ENCODE measurements at places on chromosomes 5 and 9.

GRCh38 chr5:65070026-65070425, 301.3 kb downstream of the CWC27 start:
- no peak for DNase-seq

DNA sequence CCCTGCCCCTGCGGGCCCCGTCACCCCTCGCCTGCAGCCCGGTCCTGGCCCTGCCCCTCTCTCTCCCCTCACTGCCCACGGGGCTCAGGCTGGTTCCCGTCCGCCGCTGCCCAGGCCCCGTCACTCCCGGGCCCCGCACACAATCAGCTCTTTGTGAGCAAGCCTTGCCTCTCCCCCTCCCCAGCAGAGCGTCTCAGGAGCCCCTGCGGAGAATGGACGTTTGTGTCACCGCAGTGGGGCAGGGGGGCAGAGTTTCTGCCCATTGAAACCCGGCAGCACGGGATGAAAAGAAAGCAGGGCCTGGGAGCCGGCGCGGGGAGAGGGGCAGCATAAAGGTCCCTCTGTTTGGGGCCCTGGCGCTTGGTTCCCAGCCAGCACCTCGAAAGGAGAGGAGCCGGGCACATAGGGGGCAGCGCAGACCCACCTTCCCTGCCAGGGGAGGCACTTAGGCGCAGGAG, 13.5 kb upstream of the NUP214 start:
- peak; percentile 68 for DNase-seq

DNA sequence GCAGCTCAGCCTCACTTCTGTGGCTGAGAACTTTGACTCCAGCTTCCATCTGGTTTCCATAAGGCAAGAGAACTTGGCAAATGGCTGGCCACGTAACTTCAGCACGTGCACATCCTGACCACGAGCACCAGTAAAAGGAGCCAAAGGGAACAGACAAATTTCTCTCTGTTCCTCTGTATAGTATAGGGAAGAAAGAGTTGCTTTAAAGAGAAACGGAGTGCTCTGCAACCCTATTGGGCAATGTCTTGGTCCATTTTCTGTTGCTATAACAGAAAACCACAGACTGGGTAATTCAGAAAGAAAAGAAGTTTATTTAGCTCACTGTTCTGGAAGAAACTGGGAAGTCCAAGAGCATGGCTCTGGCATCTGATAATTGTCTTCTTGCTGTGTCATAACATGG, 558.7 kb downstream of the ACTL7B start:
- no peak for DNase-seq

DNA sequence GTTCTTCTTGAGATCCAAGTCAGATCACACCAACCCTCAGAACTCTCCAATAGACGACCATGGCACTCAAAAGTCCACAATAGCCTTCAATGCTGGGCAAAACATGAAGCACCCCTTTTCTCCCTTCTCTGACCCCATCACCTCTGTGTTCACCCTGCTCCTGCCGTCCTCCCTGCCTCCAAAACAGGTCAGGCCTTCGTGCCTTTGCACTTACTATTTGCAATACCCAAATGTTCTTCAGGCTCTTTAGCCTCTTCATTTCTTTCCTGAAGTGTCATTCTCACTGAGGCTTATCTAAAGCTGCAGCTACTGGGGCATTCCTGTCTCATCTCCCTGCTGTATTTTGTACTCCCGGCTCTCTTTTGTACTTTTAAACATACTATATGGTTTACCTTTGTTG, 2.0 kb upstream of the ROPN1L start:
- no peak for DNase-seq

DNA sequence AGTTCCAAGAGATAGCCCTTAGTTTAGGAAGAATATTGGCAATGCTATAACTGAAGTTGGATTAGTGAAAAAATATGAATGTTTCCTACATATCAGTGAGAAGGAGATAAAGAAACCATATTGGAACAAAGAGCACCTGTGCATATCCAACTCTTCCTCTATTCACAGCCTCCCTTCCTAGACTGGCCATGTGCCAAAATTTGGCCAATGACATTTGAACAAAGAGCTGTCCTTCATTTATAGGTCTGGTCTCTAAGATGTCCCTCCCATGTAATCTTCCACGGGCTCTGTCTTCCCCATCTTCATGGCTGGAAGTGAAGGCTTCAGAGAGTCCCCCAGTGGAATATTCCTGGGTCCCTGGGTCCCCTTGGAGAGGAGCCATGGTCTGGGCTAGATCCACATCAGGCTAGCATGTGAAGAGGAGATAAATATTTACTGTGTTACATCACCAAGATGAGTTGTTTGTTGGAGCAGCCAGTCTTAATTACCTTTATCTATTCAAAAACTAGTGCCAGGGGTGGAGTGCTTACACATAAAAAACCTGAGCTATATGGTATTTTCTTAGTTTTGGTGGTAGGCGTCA, 190.0 kb upstream of the S1PR3 start:
- no peak for DNase-seq

DNA sequence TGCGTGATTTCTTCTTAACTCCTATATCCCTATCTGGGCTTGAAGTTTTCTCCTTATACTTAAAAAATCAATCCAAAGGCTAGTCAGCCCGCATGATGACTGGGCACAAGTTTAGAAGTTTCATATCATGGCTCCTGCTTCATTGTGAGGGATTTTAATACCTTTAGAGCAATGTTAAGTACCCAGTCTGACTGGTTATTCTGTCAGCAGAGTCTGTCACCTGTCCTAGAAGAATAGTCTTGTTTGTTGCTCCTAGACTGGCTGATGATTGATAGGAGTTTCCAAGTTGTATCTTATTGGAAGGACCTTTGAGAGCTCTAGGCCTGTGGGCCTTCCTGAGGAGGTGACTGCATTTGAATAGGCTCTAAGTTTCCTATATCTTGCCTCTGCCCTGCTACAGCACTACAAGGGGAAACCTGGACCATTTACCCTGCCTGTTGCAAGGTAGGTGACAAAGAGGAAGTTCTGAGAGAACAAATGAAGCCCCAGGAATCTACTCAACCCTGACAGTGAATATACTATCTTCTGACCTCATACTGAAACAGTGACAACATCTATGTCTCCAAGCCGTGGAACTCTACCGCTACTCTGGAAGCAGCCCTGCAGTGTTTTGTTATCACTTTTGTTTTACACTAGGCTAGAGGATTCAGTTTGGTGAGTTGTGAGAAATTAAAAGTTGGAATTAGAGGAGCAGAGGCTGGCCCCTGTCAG, 66.5 kb downstream of the F2RL2 start:
- DNase-seq: no peak

DNA sequence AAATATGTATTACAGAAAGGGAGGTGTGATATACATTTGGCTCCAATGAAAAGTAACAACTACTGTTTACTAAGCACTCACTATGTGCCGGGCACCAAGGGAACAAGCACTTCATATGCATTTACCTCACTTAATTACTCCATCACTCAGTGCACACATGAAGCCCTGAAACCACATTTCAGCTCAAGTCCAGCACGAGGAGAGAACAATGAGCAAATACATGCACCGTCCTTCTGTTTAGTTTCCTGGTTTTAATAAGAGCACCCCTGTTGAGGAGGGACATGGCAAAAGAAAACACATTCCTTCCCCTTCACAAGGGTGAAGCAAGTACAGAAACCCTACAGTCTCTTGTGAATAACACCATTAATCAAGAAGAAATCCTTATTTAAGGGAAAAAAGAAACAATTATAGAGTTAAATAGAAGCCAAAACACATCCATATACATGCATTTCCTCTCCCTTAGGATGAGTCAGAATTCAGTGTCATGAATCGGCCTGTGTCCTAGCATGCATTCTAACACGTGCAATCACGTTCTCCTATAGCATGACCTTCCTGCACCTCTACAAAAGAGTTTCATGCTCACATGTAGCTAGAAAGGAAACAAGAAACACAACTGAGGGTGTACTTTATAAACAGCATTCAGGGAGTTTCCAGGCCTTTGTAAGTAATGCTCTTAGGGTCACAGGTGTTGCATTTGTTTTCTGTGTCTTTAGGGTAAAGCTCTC, 411.6 kb downstream of the BNC2 start:
- DNase-seq: no peak

DNA sequence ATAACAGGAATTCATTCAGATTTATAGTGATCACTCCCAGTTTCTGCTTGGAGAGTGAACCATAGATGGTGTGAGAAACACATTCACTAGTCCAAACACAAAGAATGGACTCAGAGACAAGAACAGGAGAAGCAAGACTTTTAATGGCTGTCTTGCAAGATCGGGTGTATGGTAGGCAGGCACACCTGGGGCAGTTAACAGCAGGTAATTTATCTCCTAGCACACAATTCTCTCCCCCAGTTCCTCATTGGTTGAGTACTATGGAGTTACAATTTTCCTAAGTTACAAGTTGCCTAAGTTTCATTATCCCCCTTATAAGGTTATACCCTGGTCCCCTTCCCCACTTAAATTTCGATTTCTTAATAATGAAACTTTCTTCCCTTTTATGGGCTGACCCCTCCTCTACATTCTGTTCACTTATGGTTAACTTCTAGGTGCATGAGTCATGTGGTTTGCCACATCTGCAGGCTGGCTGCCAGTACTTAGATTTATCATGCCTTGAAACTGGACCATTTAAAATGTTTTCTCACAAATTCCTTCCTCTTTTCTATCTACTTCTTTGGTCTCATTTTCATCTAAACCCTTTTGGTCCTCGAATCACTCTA, 623.3 kb downstream of the HINT1 start:
- DNase-seq: no peak

DNA sequence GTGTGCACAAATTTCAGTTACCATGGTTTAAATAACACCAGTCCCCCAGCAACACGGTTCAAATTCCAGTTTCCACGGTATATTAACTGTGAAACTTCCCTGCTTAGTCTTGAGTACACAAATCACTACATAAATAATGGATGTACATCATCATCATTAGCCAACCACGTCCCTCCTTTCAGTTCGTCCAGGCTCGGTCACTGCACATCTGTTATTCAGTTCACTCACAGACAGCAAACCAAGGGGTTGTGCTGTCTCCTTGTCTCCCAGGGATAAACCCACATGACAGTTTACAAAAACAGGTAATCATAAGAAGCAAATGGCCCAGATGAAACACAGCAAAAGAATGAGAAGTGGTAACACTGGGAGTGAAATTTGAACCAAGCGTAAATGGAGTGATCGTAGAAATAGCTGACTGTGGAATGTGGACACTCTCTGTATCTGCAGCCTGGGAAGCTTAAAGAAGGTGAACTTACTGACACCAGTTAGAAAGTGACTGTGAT, 61.0 kb upstream of the RAD23B start:
- DNase-seq: no peak

DNA sequence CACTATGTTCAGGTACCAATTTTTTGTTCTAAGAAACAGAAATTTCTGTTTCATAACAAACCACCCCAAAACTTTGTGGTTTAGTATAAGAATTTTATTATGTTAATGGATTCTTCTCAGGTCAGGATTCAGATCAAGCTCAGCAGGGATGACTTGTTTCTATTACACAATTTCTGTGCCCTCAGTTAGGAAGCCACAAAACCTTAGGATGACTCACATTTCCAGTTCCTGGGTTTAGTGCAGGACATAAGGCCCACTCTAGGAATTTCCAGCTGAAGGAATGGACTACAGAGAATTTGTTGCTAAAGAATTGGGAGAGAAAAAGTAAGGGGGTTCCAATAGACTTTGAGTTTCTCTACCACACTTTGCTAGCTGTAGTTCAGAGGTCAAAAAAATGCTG, 629.3 kb downstream of the ANXA1 start:
- no peak for DNase-seq

DNA sequence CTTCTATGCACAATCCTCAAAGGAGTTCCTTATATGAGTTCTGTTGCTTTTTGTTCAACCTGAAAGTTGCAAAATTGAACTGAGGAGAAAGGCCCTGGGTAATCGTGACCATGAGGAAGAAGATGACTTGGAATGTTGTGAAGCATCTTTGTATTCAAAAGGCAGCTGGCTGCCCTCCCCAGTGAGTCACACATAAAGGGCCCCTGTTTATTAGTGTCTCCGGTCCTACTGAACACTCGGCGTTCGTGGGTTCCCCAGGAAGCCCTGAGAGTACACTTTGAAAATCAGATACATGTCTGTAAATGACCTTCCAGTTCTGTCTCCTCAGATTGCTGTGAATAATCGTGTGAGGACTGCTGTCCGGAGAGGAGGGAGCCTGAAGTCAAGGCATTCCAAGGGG, 73.6 kb downstream of the C9orf153 start:
- DNase-seq: peak; percentile 30

- no peak for DNase-seq
These were observed 25.5 kb downstream of the CTSL start for GRCh38 chr9:87751423-87751822.

- no peak for DNase-seq
These were observed 84.2 kb downstream of the SGCD start for GRCh38 chr5:156411185-156411613.

GRCh38 chr5:76522103-76522935, 100.9 kb downstream of the F2RL2 start:
- no peak for DNase-seq

DNA sequence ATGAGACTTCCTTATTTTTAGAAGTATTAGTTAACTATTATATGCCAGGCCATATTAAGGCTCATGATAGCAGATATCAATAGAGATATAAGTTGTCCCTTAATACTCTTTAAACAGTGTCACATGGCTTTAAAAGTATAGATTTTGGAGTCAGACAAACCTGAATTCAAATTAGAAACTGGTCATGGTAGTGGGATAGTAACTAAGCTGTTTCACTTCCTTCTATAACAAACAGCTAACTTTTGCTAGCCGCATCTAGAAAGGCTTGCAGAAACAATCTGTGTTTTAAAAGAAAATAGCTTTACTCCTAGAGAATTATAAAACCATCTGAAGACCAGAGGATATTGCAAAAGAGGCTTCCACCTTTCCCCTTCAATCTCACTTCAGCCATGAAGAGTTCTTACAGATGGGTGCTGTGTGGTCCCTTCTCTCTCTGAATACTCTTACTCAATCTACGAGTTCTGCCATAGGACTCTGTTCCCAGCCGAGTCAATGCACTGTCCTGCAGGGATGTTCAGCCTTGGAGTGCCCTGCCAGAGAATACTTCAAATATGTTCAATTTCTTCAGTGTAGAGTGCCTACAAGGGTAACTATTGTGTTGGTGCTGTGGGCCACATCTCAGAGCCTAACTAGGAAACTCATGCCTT, 810.2 kb downstream of the EFNA5 start:
- no peak for DNase-seq

GRCh38 chr5:107028938-107029337, 641.8 kb downstream of the EFNA5 start:
- no peak for DNase-seq

GRCh38 chr9:125908966-125909365, 161.8 kb downstream of the PBX3 start:
- DNase-seq: no peak

- no peak for DNase-seq
These were observed 33.0 kb upstream of the SV2C start for GRCh38 chr5:76050134-76050533.

- no peak for DNase-seq
These were observed 146.2 kb downstream of the MARCHF11 start for GRCh38 chr5:16033187-16033925.

DNA sequence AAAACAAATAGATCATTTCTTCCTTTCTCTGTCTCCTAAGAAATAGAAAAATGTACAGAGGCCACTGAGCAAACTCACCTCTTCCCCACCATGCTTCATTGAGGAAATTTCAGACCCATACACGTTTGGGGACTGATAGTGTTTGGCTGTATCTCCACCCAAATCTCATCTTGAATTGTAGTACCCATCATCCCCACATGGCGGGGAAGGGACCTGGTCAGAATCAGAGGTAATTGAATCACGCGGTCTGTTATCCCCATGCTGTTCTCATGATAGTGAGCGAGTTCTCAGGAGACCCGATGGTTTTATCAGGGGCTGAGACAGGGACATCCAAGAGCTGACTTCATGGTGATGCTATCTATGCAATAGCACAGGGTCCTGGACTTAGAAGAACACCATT, 1655.8 kb downstream of the MAT2B start:
- DNase-seq: no peak
